Activated CD8-positive, alpha-beta memory T cell treated with anti-CD3 and anti-CD28 coated beads for 48 hours (primary cell): ENCODE measurements at places on chromosomes 4 and X.

GRCh38 chr4:93722446-93722845 lies 106.1 kb upstream of the ATOH1 start:
- no peak for DNase-seq

DNA sequence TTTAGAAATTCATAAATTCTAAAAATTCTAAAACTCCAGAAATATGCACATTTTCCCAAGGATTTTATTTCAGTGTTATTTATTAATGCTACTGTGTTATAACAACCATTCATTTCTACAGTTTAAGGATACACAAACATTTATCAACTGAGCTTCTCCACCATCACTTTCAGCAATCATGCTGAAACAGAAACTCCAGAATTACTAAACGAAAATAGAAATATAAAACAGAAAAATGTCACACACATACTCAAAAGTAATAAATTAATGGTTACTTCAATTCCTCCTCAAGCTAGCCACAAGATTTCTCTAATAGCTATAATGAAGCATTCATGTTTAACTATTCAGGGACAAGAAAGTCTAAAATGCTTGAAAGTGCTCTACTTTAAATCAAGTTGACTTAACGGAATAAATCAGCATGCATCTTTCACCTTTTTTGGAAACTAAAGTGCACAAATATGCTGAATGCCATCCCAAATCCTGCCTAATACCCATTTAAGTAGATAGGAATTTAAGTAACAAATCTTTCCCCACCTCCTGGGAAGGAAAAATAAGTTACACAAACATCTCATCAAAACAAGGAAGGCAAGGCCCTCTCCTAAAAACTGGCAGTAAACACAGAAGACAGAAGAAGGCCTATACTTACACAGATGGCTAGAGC lies 563 bp downstream of the FAM13A start:
- no peak for DNase-seq

GRCh38 chr4:184895012-184895695 lies 69.4 kb upstream of the ACSL1 start:
- no peak for DNase-seq

DNA sequence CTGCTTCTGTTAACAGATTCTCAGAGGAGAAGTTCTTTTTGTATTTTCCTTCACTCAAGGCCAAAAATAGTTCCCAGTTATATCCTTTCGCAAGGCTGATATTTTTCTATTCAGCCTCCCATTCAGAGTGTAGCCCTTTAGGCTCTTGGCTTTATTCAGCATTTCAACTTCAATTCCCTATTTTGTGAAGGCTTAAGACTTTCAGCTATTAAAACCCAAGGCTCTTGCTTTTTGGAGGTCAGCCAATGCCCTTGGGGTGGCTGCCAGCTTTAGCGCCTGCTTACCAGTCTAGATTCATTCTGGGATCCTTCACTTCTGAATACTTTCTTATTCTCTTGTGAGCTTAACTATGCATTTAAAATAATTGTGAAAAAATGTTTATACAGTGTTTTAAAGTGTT lies 57.3 kb upstream of the ADGRA3 start:
- no peak for DNase-seq

DNA sequence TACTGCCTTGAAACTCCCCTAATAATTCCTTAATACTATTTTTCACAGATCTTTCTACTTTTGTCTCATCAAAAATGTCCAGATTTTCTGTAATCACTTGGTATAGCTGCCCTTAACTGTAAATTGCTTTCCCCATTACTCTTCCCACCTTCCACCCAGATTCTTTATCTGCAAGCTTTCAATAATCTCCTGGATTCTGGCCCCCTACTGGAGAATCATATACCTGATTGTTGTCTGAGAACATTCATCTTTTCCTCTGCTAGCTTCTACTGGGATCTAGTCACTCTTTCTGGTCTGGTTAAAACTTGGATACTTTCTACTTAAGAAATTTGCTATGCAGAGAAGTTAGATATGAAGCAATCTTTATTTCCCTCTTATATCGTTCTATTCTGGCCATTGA lies 552.6 kb downstream of the PCDH19 start:
- DNase-seq: no peak

- no peak for DNase-seq
These were observed 133.8 kb upstream of the PRPS2 start for GRCh38 chrX:12657433-12657832.

GRCh38 chr4:73847526-73848182 lies 5.4 kb upstream of the PF4V1 start:
- DNase-seq: no peak

DNA sequence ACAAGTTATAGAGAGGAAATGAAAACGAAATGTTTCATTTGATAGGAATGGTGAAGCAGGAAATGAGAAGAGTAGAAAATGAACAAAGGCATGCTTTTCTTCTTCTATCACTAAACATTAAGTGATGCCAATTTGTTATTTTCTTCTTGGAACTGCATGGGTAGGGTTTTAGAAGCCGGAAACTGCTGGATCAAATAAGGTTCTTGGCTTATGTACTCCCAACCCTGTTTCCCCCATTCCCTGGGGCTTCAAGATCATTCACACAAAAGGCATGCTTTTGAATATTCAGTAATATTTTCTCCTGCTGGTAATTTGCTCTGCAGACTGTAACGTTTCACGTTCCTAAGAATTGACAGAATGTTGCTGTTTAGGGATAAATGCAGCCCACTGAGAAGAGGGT lies 224.1 kb downstream of the NLGN4X start:
- DNase-seq: no peak

DNA sequence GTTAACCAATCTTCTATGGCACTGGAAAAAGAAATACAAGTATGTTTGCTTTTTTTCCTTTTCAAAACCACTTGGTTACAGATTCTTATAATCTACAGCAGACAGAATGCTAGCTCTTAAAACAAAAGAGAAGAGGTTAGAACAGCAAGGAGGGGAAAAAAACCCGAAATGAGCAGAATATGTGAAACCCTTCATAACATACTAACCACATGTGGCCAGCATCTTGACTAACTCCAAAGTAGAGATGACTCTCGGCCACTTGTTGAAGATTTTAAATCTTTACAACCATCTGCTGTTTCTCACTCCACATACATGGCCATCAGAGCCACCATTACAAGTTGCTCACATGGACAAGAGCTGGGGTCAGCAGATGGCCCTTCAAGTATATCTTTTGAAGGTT lies 100.3 kb downstream of the PAPSS1 start:
- DNase-seq: no peak

- DNase-seq: no peak
These were observed 307.3 kb downstream of the RAPGEF2 start for GRCh38 chr4:159410076-159410777.

- DNase-seq: no peak
These were observed 550.9 kb upstream of the BOD1L1 start for GRCh38 chr4:14178421-14178820.

- DNase-seq: no peak
These were observed 199.4 kb upstream of the CENPE start for GRCh38 chr4:103397541-103397940.

DNA sequence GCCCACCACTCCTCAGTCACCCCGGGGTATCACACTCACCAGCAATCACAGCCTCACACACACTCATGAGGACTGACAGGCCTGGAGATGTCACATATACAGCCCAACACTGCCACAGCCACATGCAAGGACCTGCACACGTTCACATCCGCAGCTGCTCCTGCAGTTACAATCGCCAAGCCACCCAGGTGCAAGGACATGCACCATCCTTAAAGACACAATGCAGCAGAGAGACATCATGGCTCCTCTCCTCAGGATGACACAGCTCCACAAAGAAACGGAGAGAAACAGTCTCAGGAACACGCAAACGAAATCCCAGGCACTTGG lies 1.1 kb downstream of the PCSK1N start:
- no peak for DNase-seq

DNA sequence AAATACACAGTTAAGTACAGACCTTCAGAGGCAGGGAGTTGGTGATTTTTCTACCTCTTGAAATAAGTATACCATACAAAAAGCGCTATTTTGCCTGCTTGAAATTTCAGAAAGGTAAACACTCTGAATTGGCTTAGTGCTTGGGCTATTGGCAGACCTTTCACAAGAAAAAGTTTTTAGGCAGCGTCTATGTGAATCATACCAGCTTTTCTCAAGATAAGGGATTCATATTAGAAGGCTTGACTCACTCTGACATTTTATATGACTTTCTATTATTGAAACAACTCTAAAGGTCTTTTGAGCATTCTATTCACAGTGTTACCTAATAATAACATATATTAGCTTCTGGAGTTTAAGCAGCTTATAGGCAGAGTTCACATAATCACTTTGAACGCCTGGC lies 286.4 kb upstream of the FAT1 start:
- DNase-seq: no peak

DNA sequence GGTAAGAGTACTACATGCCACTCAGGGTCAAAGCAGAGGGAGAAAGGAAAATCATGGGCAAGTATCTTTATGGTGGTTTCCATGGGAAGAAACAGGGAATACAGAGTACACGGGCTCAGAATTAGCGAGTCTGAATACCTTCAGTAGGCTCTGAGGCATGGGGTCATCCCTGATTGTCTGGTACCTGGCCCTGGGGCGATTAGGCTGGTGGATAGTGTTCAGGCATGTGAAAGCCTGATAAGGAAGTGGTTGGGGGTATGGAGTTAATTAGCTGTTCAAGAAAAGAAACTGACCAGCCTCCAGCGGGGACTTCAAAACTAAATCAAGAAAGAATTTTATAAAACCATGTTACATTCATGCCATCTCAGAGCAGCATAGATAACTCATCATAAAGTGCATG lies 518.8 kb downstream of the RAB28 start:
- no peak for DNase-seq

- no peak for DNase-seq
These were observed 128.7 kb downstream of the FHIP1A start for GRCh38 chr4:151537687-151538086.

GRCh38 chr4:20292739-20293138 lies 41.0 kb downstream of the SLIT2 start:
- no peak for DNase-seq

- no peak for DNase-seq
These were observed 192.7 kb downstream of the RCHY1 start for GRCh38 chr4:75321484-75321883.

DNA sequence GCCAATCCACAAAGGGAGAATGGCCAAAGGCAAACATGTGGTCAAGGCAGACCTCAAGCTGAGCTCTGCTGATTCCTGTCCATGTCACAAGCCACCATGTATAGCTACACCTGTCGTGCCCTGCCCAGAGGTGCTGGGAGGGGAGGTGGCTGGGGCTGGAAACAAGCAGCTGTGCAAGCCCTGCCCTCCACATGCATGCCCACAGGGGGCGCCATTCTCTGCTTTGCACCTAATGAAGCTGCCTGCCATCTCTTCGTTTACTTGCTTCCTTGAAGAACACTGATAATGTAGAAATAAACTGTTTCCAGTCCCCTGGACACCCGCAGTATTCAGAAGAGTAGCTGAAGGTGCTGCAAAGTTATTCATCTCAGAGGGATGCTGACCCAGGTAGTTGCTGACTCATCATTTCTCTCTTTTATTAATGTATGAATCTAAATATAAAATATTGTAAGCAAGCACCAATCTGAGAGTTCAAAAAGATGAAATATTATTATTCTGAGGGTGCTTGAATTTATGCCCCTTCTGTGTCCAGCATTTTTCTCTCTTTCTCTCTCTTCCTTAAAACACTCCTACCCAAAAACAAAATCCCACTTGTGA lies 278.6 kb downstream of the ADGRA3 start:
- DNase-seq: peak; percentile 2

GRCh38 chr4:7300711-7301095 lies 108.4 kb downstream of the SORCS2 start:
- DNase-seq: no peak

DNA sequence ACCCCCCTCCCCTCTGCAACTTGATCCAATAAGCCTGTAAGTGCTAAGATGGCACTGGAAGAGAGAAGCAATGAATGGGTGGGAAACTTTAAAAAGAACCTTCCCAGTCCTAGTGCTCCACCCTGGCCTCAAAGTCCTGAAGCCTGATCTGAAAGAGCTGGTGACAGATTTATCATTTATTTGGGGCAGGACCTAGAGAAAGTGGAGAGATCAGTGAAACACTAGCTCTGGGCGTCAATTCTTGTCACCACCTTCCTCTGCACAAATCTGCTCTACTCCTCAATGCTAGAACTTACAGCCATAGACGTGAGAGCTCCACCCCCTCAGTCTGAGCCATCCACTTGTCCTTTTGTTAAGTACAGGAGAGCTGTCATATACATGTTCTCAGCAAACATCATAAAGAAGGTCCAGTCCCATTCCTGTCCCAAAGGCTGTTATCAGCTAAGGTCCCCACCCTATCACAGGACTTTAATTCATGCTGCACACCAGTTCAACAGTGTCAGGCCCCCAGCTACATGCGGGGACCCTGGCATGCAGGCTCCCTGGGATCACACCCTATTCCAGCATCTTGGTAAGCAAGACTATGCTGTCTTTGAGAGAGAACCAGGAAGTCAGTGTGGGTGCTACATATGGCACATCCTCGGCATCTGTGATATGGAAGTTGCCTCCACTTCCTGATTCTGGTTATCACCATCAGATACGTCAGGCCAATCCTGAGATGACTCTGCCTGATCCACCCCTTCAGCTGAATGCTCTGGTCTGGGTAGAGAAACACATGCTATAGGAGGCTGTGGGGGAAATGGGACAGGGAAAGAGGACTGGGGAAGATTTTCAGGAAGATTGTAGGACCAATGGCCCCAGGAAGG lies 2.3 kb downstream of the P2RY4 start:
- no peak for DNase-seq

DNA sequence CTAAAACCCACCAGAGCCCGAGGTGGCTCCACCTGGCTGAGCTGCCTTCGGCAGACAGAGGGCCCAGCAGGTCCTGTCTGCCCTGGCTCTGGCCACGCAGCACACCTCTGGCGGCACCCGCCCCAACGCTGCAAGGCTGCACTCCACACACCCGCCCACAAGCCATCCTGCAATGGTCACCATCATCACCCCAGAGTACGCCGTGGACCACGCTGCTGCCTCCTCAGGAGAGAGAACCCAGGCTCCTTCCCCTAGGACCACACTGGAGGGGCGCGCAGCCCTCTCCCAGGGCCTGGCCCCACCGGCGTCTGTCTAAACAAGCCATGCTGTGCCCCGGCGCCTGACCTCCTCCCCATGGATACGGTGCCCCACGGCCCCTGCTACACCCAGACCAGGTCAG lies 39.6 kb upstream of the CPLX1 start:
- no peak for DNase-seq

DNA sequence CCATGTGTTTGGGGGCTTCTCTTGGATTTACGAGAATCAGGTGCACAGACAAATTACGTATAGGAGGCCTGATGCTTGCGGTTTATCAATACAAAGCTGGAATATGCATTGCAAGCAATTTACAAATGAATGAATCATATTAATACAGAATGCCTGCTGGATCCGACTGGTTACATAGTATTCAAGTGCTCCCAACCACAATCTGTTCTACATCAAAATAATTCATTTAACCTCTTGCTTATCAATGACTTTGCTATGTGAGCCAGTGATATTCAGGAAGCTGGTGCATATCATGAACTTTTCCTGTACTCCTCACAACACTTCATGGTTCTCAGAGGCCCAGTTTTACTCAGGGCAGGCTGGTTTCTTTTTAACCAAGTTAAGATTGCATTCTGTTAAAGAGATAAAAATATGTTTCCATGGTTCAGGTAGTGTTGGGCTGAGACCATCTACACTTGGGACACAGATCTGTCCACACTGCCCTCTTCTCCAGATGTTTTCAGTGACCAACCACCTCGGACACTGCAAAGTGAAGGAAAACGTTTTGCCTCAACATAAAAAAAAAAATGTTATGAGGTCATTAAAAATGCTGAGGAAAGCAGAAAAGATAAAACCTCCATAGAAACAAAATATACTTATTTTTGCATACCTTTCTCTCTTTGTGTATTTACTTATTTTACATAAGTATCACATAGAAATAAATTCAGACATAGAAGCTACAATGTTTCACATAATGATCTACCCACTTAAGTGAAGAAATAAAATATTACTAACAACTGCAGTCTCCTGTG lies 200.1 kb upstream of the VCX3A start:
- no peak for DNase-seq
